ENCODE measurements at places on chromosomes 3 and 15. TPM values are rescaled to one million over a fixed set of nuclear protein-coding genes. Genes with fewer than 3 reads are reported as not detected.

KNG1 gene
- total RNA-seq, result not detected

DNA sequence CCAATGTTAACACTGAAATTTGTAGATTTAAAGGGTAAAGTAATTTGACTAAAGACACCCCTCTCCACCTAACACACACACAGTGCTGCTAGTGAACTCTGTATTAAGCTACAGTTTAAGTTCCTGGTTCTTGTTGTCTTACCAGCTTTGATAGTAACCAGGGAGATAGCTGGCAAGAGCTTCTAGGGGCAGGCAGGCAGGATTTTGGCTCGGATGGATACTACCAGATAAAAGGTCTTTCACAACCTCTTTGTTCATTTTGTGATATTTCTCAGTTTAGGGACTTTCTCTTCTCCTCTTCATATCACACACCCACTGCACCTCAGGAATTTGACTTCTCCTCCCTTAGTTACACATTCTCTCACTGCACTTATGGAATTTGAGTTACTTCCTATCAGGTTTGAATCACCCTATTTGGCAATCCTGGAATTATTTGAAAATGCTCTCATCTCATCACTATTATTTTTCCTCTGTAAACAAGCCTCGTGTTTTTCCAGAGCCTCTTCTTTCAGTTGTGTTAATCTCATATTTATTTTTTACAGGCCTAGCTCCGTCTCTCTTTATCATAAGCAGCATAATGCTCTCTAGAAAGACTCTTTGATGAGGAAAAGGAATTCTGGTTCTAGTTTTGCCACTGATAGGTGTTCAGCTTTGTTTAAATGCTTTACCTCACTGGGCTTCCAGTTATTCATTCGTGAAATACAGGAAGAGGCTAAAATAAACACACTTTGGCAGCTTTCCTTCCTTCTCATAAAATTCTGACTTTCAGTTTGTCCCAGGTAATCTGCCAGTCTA, 23.0 kb upstream of the CLDN1 start:
- no peak for ATAC-seq

GOLGA8T gene
- total RNA-seq, result not detected

OR5H6 gene
- total RNA-seq, result not detected

DNA sequence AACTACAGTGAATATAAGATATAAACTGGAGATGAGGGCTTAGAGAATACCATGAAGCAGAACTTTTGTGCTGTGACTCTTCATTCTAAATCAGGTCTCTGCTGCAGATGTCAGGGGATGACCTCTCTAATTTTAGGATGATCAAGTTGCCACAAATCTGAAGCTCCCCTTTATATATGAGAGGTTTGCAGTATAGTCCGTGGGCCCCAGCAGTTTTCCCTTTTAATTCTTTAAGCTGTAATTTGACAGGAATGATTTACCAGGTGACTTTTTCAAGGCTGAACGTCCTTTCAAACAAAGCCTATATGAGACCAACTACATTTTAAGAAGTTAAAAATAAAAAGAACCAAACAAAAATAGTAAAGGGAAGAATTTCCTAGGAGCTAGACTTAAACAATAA, 4.9 kb upstream of the PLOD2 start:
- no peak for ATAC-seq

- ATAC-seq, result no peak
These were observed at the start of gene FILIP1L for GRCh38 chr3:100114413-100115030. Gene FILIP1L (minus strand): TSS chr3:100114501.
